Panc1 (cell line): ENCODE measurements at places on chromosomes 16 and 17.

- DNase-seq = no peak
Observed at GRCh38 chr17:5701381-5701780, 117.1 kb upstream of the NLRP1 start.

GRCh38 chr16:54473226-54473993, 186.8 kb upstream of the IRX3 start:
- no peak for DNase-seq

- DNase-seq = no peak
Observed at GRCh38 chr16:24568392-24568791, 29.0 kb downstream of the RBBP6 start.

DNA sequence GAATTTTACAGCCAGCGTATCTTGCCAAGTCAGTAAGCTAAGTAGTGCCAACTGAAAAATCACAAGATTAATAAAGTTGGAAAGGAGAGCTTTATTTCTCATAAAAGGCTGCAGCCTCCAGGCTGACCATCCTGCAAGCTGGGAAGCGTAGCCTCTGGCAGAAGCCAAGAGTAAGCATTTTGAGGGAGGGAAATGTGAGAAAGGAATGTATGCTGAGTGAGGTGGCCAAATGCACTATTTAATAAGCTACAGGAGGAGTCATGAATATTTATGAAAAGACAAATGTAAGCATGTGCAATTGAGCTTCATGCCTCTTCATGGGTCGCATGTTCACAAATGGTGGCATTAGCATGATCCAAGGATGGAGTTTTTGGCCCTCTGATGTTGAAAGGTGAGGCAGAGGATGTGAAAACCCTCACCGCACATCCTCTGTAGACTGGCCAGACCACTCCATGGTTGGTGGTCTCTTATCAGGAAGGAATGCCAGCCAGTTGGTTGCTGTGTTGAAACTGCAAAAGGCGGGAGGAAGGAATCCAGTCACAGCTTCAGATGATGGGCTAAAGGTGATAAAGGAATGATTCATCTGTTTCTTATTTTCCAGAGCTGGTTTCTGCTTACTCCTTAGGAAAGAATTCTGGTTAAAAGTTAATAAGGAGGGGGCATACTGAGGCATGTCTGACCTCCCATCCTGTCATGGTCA, 9.2 kb downstream of the KRT33B start:
- DNase-seq = no peak

- DNase-seq = no peak
Observed at GRCh38 chr16:70470927-70471341, 16.5 kb downstream of the FCSK start.

GRCh38 chr16:77738706-77739558, 16.6 kb downstream of the NUDT7 start:
- DNase-seq = no peak

GRCh38 chr16:66427036-66427860, at the start of gene BEAN1:
TSS of gene BEAN1 (plus strand) at chr16:66427295. CDS start at chr16:66437677, 10,382 bp downstream.
- no peak for DNase-seq

DNA sequence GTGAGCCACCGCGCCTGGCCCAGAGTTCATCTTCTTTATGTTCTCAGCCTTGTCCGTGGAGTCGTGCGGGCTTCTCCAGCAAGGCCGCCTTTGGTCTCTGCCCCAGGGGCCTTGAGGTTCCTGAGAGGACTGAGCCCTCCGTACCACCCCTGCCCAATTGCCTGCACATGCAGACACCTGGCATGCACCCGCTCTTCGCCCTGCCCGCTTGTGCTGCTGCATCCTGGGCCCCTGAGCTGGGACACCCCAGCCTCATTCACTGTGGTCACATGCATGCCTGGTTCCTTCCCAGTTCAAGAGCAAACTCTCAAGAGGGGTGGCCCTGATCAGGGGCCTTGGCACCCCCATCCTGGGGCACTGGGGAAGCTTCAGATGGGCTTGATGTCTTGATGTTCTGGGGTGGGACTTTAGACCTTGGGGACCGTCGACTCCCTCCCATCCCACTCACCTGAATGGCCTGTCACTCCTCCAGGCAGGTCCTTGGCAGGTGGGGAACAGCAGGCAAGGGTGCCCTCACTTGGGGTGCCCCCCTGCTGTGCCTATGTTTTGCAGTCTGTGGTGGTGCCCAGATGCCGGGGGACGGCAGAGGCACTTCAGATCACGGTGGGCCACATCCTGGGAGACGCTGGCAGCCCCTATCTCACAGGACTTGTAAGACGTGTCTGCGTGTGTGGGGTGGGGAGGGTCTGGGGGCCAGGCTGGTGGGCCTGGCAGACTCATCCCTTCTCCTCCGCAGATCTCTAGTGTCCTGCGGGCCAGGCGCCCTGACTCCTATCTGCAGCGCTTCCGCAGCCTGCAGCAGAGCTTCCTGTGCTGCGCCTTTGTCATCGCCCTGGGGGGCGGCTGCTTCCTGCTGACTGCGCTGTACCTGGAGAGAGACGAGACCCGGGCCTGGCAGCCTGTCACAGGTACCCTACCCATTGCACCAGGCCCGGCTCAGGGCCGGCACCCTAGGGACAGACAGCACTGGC, 12.7 kb upstream of the SPNS2 start:
- no peak for DNase-seq
